Activated T-cell treated with anti-CD3 and anti-CD28 coated beads for 1 hour (primary cell): ENCODE measurements at places on chromosomes 3 and 15.
A peak's percentile ranks its signal among the peaks of the same experiment; 100 is the strongest.

- DNase-seq, result no peak
Observed at GRCh38 chr3:64344721-64345207, 119.5 kb upstream of the PRICKLE2 start.

GRCh38 chr3:197549261-197549885 is 6.4 kb downstream of the BDH1 start:
- no peak for DNase-seq

GRCh38 chr3:152102410-152102809 is 166.3 kb upstream of the MBNL1 start:
- DNase-seq, result no peak

DNA sequence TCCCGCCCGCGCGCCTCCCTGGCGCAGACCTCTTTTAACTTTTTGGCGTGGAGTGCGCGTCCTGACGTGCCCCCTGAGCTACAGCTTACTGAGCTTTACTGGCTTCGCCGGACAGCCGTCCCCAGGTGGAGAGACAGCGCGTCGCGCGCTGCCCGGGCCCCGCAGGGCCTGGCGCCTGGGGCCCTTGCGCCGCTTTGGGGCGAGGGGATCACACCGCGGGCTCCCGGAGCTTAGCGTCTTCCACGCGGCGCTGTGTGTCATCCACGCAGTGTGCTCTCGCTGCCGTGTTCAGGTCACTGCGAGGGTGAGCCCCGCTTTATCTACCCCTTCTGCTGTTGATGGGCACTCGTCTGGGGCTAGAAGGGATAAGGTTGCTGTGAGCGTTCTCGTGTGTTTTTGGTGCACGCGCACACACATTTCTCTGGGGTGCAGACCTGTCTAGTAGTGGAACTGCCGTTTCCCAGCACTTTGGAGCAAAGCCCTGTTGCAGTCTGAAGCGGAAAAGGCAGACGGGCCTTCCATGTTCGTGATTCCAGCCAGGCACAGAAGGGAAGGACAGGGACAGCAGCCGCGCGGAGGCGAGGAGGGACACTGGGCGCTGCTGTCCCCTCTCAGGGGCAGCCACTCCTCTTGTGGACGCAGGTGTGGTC is 33.1 kb upstream of the ALDH1L1 start:
- no peak for DNase-seq

- no peak for DNase-seq
Observed at GRCh38 chr15:51380999-51381806, 39.7 kb downstream of the GLDN start.

- DNase-seq, result no peak
Observed at GRCh38 chr15:79209116-79209515, 73.4 kb upstream of the ANKRD34C start.

GRCh38 chr3:23785097-23785645 is 20.6 kb upstream of the UBE2E1 start:
- DNase-seq, result no peak

DNA sequence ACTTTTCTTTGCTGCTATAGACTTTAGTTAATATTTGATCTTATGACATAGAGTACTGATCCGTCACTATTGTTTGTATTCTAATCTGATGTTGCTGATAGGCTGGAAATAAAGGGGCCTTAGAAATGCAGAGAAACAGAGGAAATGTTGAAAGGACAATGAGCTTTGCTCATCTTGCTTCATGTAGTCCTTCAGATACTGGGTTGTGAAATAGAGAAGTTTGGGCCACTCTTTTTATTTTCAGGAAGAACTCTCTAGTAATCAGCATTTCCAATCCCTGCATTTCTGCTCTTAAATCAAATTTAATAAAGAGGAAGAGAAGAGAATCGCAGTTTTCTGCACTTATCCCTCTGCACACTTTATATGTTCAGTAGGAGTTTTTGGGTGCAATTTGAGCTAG is 192.8 kb upstream of the THBS1 start:
- no peak for DNase-seq

GRCh38 chr3:8784676-8785435 is 15.4 kb upstream of the OXTR start:
- DNase-seq, result no peak

DNA sequence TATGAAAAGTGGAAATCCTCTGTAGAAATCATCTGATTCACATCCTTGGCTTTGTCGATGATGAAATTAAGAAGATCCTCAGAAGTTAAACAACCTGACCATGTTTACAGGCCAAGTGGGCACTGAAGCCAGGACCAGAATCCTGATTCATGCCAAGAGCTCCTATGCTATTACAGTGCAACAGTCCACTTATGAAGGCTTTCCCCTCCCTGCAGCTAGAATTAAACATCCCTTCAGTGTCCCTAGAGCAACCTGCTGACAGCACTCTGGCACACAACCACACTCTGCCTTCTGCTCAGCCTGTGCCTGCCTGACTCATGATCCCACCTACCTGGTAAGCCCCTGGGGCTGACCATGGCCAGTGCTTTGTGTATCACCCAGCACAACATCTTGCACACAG is 33.8 kb downstream of the TXNRD3 start:
- no peak for DNase-seq

DNA sequence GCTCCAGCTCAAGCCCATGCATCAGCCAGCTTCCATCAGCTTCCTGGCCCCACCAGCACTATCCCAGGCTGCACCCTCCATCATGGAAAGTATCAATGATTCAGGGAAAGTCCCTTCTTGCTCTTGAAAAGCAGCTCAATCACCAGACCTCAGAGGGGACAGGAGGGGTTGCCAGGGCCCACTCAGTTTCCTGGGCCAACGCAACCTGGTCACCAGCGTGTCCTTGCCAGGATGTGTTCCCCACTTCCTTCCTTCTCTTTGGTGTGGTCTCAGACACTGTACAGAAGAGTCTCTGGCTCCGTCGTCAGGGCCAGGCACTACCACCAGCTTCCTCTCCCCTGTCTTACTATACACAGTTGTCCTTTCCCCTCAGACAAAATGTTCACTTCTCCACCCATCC is 3.0 kb downstream of the HDC start:
- no peak for DNase-seq

DNA sequence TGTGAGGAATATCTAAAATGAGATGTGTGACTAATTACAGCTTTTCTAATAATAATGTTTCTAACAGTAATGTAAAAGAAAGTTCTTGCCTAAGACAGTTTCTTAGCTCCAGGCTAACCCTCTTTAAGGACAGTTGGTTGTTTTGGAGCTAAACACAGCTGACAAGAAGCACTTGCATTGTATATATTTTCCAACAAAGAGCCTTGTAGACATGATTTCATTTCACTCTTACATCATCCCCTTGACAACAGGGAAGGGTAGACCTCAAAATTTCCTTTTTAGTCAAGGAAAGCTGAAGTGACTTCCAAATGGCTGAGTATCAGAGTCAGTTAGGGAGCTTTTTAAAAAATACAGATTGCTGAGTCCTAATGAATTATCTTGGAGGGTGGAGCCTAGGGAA is 4.1 kb downstream of the ARID3B start:
- DNase-seq, result no peak

DNA sequence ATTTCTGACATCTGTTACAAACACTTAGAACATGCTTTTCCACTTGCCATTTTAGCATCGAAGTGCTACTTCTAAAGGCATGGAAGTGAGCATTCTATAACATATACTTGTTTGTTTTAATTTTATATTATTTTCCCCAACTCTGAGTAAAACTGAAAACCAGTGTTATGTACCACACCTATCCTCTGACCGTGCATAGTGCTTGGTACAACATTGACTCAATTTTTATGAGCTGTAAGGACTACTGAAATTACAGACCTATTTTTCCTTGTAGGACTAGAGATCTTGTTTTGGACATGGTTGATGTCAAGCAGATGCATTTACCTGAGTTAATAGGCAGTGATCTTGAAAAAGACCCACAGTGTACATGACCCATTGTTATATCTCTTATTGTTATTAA is 51.5 kb upstream of the CCNB2 start:
- no peak for DNase-seq

DNA sequence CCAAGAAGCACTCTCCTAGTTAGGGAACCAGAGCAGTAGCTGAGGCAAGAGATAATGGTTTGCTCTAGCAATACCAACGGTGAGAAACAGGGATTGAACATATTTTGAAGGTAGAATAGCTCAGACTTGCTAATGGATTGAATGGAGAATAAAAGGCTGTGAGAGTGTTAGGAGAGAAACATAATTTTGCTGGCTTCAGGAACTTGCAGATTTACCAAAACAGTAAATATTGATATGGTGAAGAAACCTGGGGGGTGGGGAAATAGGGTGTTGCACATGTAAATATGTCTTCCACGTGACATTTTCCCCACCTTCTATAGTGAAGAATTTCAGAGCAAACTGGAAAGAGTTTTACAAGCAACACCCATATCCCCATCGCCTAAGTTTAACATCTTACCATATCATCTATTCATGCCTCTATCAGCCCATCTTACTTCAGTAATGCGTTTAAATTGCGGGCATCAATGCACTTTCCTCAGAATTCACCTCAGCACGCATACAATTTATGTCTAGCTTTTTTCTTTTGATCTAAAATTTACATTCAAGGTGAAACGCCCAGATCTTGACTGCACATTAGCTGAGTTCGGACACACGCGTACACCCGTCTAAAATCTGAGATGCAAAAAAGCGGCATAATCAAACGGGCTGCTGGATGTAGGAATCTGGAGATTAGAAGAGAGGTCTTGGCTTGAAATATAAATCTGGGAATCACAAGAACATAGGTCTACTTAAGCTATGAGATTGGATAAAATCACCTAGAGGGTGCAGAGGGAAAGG is 891 bp upstream of the NR1D2 start:
- DNase-seq, result no peak

GRCh38 chr3:65483480-65483879 is 555.2 kb downstream of the MAGI1 start:
- DNase-seq, result no peak

DNA sequence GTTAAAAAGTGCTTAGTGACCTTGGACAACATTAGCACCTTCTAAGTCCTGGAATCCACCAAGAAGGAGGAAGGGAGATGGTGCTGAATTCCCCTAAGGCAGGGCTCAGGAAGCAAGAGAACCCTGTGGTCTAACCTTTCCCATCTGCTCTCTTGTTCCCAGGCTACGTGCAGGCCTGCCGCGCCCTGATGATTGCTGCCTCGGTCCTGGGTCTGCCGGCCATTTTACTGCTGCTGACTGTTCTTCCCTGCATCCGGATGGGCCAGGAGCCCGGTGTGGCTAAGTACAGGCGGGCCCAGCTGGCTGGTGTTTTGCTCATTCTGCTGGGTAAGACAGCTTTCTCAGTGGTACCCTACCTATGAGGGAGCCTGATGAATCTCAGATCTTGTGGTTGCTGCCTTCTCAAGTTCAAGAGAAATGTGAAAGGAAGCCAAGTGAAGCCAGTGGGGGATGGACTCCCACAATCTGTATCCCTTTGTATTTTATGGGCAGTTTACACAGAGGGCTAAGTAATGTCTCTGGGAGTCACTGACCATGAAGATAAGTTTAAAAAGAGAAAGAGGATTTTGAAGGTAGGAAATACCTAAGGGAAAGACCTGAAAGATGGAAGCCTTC is 4.4 kb downstream of the CLDN11 start:
- no peak for DNase-seq

- no peak for DNase-seq
Observed at GRCh38 chr15:69226023-69226355, 65.6 kb downstream of the GLCE start.

GRCh38 chr15:76190751-76191538 is 120.3 kb downstream of the ETFA start:
- DNase-seq, result peak; percentile 64

DNA sequence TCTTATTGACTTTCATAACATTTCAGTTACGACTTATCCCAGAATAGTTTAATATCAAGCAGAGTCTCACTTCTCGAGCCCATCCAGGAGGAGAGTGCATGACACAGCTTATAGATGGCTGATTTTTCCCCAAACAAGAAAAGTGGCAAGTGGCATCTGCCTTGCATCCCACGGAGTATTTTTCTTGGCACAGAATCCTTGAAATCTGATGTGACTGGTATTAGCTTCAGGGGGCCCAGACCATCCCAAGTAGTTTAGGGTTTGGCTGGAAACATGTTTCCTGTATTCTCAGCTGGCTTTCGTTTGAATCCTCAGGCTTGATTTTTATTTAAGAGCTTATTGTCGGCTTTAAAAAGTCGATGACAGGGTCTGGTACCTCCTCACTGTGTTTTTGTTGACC is 20.7 kb upstream of the FBXL22 start:
- no peak for DNase-seq

- DNase-seq, result no peak
Observed at GRCh38 chr3:139260793-139261736, 82.8 kb upstream of the MRPS22 start.

GRCh38 chr15:74390647-74391288 is 23.3 kb upstream of the CYP11A1 start:
- no peak for DNase-seq

DNA sequence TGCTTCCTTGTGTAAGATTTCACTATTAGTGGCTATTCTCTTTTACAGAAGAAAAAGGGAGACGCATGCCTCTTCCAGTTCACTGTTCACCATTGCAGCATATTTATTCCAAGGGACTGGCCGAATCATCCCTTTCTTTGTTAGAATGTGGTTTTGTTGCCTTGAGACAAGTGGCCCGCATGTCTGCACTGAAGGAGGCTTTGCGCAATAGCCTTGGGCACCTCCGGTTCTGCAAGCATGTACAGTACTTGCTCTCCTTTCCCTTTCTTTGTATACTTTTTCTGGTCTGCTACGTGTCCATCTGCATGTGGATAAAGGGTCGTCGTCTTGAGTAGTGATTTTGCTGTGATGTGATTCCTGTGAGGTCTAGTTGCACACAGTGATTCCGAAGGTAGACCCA is 43.0 kb downstream of the FLNB start:
- no peak for DNase-seq

GRCh38 chr3:157104521-157104920 is 55.4 kb downstream of the CCNL1 start:
- no peak for DNase-seq

- no peak for DNase-seq
Observed at GRCh38 chr3:141387516-141387915, 19.2 kb downstream of the ZBTB38 start.
